Heart left ventricle (tissue), 16 donors: ENCODE measurements at places on chromosomes 2 and 18. TPM values are rescaled to one million over a fixed set of nuclear protein-coding genes. Genes with fewer than 3 reads are reported as not detected.

TFPI gene
- 39.9 TPM for total RNA-seq

RGPD4 gene
- not detected for total RNA-seq

ROCK2 gene
- 44.3 TPM for total RNA-seq

INO80C gene
- total RNA-seq, result 20.0 TPM

AOX1 gene
- 12.7 TPM for total RNA-seq

NETO1 gene
- total RNA-seq, result not detected

C2orf72 gene
- total RNA-seq, result not detected

RBKS gene
- total RNA-seq, result 2.3 TPM

- no peak for DNase-seq
Observed at GRCh38 chr18:56844556-56844955, 193.4 kb downstream of the WDR7 start.

GRCh38 chr2:204199357-204199756 lies 262.8 kb downstream of the ICOS start:
- no peak for DNase-seq

DNA sequence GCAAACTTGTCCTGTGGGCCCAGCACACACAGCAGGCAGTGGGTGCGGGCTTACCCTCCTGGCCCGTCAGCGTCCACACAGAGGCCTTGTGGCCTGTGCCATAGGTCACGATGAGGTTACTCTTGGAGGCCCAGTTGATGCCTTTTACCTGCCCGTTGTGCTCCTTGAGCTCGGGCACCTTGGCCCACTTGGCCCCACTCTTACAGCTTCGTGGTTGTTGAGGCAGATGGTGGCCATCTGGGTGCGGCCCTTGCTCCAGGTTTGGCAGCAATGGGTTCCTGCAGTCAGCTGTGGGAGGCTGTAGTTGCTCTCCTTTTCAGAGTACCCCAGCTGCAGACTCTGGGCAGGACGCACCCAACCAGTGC lies 45.5 kb upstream of the PTH2R start:
- DNase-seq, result no peak

- no peak for DNase-seq
Observed at GRCh38 chr2:211055438-211055837, 499.0 kb downstream of the CPS1 start.

DNA sequence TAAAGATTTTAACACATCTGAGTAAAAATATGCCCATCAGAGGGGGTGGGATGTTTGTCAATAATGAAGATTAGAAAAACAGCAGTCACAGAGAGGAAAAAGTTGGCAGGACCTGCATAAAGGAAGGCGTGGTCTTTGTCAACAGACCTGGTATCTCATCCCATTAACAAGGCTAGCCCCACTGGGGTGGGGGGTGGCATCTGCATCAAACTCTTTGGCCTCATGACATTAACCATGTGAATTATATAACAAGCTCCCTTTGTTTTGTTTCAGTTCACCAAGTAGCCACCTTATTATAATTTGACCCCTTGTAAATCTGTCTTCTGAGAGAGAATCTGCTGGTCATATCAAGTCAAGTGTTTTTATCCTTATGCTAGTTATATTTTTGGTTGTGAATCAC lies 28.8 kb downstream of the NEMP2 start:
- DNase-seq, result no peak

- no peak for DNase-seq
Observed at GRCh38 chr18:33757037-33757436, 179.0 kb downstream of the ASXL3 start.
